CD4-positive, CD25-positive, alpha-beta regulatory T cell (primary cell): ENCODE measurements at places on chromosomes 4 and X. TPM values are rescaled to one million over a fixed set of nuclear protein-coding genes. Genes with fewer than 3 reads are reported as not detected.

GATA1 gene
- 0.67 TPM for total RNA-seq

PLRG1 gene
- total RNA-seq: 39.6 TPM

DNA sequence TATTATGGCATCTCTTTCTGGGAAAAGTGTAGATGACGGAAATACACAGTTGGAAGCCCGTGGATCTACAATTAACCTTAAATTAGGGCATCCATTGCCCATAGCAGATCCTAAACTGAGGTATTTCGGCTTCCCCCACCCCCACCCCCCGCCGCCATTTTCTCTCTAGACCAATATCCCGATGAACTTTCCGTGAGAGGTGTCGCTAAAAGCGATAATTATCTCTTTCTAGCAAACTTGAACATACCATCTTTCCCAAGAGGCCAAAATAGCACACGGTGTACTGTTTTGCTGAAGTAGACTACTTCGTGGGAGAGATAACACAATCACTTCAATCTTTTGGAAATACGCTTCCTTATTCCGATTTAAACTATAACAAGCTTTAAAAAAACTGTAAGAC lies 554 bp downstream of the KLHL15 start:
- no peak for DNase-seq

GRCh38 chr4:41792166-41792565 lies 43.6 kb upstream of the PHOX2B start:
- no peak for DNase-seq

GRCh38 chrX:107508925-107509324 lies 59.5 kb downstream of the FRMPD3 start:
- DNase-seq: no peak
